NCI-H345 (cell line): ENCODE measurements at places on chromosomes 16 and 17.

DNA sequence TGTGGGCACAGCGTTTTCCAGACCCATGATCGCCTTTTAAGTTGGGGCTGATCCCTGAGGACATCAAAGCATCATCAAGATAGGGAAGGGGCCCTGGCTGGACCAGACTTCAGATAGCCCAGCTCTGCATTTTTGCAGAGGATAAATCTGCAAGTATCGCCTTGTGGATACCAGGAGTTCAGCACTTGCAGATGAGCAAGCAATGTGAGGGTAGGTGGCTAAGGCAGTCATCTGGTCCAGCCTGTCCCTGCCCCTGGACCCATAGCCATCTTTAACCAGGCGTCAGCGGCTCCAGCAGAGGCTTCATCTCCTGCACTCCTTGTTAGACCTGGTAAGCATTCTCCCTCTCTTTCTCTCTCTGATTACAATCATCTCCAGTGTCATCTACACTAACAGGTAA, 9.0 kb upstream of the MRPS23 start:
- no peak for DNase-seq

GRCh38 chr17:8757189-8757588, 1.2 kb downstream of the SPDYE4 start:
- DNase-seq = no peak

GRCh38 chr17:38544839-38545209, 60.9 kb downstream of the SRCIN1 start:
- DNase-seq = no peak

GRCh38 chr17:75459590-75460267, 3.3 kb downstream of the TMEM94 start:
- no peak for DNase-seq

DNA sequence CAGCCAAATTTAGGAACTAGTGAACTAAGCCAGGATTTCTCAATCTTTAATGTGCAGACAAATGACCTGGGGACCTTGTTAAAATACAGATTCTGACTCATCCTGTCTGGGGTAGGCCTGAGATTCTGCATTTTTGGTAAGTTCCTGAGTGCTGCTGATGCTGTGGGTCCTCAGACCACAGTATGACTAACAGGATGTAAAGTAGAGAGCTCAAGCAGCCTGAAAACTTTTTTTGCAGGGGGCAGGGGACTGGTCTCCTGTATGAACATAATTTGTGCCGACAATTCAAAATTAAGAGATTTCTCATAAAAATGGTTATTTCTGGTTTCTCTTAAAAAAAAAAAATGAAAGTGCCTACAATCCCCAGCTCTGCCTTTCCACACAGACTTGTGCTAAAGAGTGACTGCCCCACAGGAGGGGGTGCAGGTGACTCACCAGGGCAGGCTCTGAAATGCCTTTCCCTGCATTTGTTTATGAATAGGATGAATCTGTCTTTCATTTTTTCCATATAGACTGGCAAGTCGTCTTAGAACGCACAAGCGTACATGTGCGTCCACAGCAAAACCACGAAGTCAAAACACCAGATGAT, 271.5 kb downstream of the PHKB start:
- DNase-seq = no peak
